ENCODE measurements at places on chromosomes 13 and 19. TPM values are rescaled to one million over a fixed set of nuclear protein-coding genes. Genes with fewer than 3 reads are reported as not detected.

- no peak for DNase-seq
Observed at GRCh38 chr19:40690050-40690692, at the start of gene NUMBL. Gene NUMBL (minus strand): TSS chr19:40690651. CDS start chr19:40690483, 168 bp downstream.

DNA sequence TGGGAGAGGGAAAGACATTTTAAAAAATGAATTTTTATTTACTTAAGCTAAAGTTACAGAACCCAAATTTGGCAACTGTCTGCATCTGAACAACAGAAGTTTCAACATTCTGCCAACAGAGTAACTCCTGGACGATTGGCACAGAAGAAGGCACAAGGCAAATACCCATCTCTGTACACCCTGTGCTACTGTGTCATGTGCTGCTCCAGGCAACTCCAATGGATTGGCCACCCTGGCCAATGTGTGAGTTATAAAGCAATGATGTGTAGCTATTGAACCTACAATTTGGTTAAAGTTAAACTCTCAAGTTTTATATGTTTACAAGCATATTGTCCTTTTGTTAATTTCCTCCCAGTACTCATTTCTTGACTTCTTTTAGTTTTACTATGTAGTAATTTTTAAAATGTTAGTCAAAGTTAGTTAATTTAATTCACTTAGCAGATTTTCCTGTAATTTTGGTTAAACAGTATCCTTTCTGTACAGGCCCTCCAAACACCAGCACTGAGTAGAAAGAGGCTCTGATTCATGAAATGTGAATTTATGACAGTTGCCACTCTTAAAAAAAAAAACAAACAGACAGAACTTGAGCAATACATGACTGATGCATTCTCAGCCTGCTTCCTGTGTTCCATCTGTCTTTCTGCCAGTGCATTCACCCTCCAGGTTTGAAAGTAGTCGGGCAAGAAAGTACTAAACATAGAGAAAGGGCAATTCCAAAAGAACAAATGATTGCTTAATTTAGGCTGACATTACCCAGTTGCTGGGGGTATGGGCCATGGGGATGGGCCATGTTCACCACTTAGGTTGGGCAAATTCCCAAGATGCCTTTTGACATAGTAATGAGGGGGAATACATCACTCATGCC, 5.9 kb downstream of the STARD13 start:
- no peak for DNase-seq

- DNase-seq: no peak
Observed at GRCh38 chr13:73397496-73398305, 338.9 kb downstream of the KLF5 start.

GRCh38 chr13:40777809-40778175, 6.8 kb upstream of the MRPS31 start:
- no peak for DNase-seq

Gene NCAN
- 0.80 TPM for total RNA-seq

Gene DZIP1
- total RNA-seq: 5.9 TPM

GRCh38 chr19:660793-661426, 2.1 kb downstream of the RNF126 start:
- DNase-seq: no peak

Gene ZNF554
- 8.1 TPM for total RNA-seq

Gene ZC3H13
- 34.7 TPM for total RNA-seq

Gene LGALS14
- total RNA-seq: 0.48 TPM

DNA sequence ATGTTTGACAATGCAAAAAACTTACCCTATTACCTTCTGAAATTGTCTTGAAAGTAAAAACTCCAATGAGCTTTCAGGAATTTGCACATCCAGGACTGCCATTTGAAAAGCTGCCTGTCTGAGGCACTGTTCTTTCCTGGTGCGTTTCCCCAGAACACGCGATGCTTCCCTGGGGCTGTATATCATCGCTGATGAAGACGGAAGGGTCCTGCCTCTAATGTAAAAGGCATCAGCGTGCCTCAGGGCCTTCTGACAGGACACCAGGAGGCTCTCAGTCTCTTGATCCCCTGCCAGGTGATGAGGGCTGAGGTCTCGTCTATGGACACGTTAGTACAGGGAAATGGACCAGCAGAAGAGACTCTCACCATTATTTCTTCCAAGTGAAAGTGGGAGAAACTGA, 296.8 kb downstream of the EFNB2 start:
- no peak for DNase-seq

Gene COL5A3
- 1.1 TPM for total RNA-seq

GRCh38 chr19:2763687-2764086, 19.4 kb downstream of the SGTA start:
- no peak for DNase-seq

- DNase-seq: no peak
Observed at GRCh38 chr13:41428155-41428554, 29.2 kb upstream of the RGCC start.

DNA sequence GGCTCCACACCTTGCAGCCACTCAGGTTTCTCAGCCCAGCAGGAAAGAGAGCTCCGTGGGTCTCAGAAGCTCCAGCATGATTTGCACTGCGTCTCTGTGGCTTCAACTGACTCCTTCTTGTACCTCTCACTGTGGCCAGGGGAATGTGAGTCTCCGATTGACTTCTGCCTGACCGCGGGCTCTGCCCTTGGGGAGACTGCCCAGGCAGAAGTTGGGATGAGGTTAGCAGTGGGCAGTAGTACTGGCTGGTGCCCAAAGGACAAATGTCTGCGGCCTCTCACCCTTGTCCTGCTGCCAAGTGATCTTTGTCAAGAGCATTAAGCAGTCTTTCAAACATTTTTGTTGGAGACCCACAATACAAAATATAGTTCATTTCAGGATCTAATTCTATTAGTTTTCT, 34.4 kb upstream of the FXYD3 start:
- no peak for DNase-seq

Gene ANKRD24
- 0.48 TPM for total RNA-seq

GRCh38 chr19:10217085-10217484, 14.0 kb downstream of the S1PR2 start:
- no peak for DNase-seq

DNA sequence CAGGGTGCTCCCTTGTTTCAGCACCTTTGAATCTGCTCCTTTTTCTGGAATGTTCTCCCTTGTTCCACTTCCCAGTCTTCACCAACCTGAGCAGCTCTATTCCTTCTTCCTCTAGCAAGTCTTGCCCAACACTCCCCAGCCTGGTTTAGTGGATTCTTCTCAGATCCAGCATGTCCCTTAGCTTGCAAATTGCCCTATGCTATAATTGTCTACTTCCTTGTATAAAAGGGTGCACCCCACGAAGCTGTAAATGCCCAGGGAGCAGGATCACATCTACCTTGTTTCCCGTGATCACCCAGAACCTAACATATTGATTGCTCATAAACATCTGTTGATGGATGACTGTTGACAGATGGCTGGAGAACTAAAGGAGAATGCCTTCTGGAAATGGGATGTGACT, 93.2 kb upstream of the C1QTNF9B start:
- no peak for DNase-seq

Gene DIAPH3
- total RNA-seq: 8.6 TPM

Gene GAMT
- 33.7 TPM for total RNA-seq

GRCh38 chr13:97875218-97875617, 78.3 kb upstream of the IPO5 start:
- no peak for DNase-seq

- no peak for DNase-seq
Observed at GRCh38 chr13:48731001-48731658, 77.4 kb downstream of the CYSLTR2 start.

- no peak for DNase-seq
Observed at GRCh38 chr19:39829702-39830275, 4.2 kb downstream of the DYRK1B start.

Gene FPR1
- not detected for total RNA-seq

Gene CD33
- not detected for total RNA-seq

DNA sequence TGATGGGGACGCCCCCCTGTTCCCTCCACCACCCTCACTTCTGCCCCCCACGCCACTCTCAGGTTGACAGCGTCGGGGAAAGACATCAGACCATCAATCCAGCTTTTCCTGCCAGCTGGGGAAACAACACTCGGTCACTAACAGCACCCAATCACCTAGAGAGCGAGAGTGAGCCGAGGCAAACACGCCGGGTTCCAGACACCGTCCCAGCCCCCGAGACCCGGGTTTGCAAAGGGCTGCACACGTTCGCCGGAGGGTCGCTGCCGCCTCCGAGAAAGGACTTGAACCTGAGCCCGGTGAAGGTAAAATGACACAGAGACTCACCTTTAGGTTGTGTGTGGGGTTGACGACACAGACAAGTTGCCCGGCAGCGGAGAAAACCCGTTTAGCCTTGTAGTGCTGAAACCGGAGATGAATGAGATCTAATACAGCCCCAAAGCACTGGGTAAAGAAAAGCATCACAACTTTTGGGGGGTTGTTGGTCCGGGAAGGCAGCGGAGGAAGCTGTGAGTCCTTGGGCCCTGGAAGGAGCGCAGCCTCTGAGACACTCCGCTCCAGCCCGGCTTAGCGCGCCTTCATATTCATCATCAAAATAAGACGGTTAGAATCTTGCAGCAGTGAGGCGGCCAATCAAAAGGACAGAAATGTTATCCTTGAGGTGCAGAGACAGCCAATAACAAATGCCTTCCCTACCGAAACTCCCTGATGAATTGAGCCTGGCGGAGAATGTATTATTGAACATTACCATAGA, at the start of gene SIAH3:
Gene SIAH3, minus strand, starts transcription at position 583 of the 751 bp plus-strand sequence. Its CDS starts 124 bp downstream, at position 459.
- no peak for DNase-seq

DNA sequence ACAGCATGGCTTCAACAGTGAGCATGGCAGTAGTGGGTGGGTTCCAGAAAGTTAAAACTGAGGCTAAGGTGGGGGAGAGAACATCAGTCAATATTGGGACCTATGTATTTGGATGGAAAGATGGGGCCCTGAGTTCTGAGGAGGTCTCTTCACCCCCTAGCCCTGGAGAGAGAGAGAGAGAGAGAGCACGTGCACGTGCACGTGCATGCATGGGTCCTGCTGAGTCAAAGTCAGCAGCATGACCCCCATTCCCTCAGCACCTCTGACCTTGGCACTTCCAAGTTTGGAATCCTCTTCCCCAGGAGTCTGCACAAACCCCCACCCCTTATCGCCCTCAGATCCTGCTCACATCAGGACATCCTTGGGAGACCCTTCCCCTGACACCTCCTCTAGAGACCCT, 32.5 kb upstream of the CEACAM1 start:
- DNase-seq: no peak

Gene CRX
- not detected for total RNA-seq

- DNase-seq: no peak
Observed at GRCh38 chr13:77515785-77516184, 19.7 kb upstream of the SCEL start.

DNA sequence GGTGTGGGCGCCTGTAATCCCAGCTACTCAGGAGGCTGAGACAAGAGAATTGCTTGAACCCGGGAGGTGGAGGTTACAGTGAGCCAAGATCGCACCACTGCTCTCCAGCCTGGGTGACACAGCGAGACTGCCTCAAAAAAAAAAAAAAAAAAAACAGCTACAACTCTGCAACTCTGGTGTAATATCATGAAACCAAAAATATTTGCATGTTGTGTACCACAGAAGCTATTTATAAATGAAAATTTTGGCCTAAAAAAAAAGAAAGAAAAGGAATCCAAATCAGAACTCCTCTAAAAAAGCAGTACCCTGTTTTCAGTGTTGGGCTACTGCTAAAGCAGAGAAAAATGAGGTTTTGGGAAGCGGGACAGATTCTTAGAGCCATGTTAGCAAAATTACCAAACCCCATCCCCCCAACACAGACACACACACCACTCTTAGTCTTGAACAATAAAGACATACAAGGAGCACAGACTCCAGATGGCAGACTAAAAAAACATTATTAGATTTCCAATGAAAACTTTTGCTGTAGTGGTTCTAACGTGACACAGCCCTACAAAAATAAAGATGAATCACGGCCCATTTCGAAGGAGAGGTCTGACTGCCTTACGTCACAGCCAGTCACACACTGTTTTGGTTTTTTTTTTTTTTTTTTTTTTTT, 51.5 kb downstream of the INSR start:
- no peak for DNase-seq

DNA sequence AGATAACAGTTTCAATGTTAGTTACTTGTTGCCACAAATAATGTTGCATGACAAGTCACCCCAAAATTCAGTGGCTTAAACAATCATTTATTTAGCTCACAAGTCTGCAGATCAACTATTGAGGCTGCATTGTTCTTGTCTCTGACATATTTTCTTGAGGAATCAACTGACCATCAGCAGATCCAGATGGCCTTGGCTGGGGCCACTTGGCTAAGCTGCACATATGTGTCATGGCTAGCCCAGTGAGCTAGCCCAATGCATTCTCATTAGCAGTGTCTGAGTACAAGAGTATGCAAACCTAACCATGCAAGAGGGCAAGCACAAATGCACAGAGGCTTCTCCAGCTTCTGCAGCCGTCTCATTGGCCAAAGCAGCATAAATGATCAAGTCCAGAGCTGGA, 180.4 kb downstream of the DNAJC15 start:
- no peak for DNase-seq

DNA sequence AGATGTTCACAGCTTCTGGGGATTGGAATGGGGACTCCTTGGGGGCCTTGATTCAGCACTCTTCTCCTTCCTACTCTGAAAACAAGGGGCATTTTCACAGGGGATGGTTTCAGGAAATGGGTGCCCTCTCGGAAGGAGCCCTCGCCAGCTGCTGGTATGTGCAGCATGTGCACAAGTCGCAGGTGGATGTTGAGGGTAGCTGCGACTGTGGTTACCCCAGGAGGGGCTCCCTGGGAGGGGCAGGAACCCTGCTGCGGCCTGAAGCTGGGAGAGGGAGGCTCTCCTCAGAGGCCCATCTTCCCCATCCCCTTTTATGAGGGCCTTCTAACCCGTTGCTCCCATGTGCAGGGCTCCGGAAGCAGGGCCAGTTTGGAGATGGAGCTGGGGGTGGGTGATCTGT, 6.2 kb downstream of the ZNF446 start:
- DNase-seq: no peak

DNA sequence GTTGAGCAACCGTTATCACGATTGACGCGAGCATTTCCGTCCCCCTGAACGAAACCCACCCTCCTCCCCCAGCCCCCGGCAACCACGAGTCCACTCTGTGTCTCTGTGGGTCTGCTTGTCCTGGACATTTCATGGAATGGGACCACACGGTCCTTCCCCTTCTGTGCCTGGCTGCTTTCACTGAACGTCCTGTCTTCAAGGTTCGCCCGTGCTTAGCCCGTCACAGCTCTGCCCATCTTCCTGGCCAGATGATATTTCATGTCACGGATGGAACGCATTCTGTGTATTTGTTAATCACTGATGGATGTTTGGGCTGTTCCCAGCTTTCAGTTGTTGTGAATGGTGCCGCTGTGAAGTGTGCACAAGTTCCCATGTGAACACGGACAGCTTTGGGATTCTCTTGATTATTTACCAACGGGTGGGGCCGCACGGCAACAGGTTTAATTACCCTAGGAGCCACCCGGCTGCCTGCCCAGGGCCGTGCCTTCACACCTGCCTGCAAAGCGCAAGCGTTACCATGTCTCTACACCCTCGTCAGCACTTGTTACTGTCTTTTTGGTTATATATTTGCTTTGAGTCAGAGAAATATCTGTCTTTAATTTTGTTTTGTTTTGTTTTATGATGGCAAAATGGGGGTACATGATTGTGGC, 42.5 kb downstream of the RASA3 start:
- DNase-seq: no peak

Measured in type B pancreatic cell (in vitro differentiated cells).